ENCODE measurements at places on chromosomes 7 and 10. TPM values are rescaled to one million over a fixed set of nuclear protein-coding genes. Genes with fewer than 3 reads are reported as not detected.

Gene ACSM6
- not detected for total RNA-seq

Gene CALCR
- not detected for total RNA-seq

Gene FAM25C
- total RNA-seq = not detected

Gene LRRTM3
- total RNA-seq = not detected

Gene CFAP43
- total RNA-seq = 0.25 TPM

Gene HOXA7
- total RNA-seq = not detected

GRCh38 chr7:87213811-87214210, 5.7 kb downstream of the TMEM243 start:
- no peaks in the 10 kb centered on the region for H3K27me3 ChIP-seq
- peak overlapping the region; percentile 97 for H3K27ac ChIP-seq
- H3K4me1 ChIP-seq = peaks cover 64% of the 10 kb centered on the region
- H3K36me3 ChIP-seq = peaks cover 31% of the 10 kb centered on the region

DNA sequence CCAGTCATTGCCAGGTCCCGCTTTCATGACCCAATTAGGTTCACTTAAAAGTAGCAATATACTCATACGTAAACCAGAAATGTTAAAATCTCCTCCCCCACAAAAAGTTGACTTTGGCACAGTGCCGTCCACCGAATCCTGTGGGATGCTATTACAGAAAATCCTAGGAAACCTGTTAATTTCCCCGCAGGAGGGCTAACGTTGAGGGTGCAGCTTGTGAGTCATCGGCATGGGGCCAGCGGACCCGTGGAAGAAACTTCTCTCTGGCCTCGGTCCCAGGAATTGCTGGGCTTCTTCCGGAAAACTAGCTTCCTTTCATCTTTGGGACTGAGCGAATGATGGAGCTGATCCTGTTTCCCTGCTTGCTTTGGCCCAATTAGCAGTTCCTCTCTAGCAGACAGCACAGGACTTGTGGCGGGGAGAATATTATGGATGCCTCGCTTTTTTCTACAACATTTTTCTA, 13.5 kb downstream of the CRYGN start:
- no peak for DNase-seq
- H3K27me3 ChIP-seq = peaks cover 7% of the 10 kb centered on the region
- no peak overlapping the region for H3K27ac ChIP-seq
- H3K36me3 ChIP-seq = peaks cover 1% of the 10 kb centered on the region

- H3K27ac ChIP-seq = no peak overlapping the region
- no peak for DNase-seq
- H3K4me1 ChIP-seq = no peaks in the 10 kb centered on the region
- H3K36me3 ChIP-seq = no peaks in the 10 kb centered on the region
- no peak overlapping the region for H3K4me3 ChIP-seq
Observed at GRCh38 chr7:82701949-82702348, 258.4 kb upstream of the CACNA2D1 start.

DNA sequence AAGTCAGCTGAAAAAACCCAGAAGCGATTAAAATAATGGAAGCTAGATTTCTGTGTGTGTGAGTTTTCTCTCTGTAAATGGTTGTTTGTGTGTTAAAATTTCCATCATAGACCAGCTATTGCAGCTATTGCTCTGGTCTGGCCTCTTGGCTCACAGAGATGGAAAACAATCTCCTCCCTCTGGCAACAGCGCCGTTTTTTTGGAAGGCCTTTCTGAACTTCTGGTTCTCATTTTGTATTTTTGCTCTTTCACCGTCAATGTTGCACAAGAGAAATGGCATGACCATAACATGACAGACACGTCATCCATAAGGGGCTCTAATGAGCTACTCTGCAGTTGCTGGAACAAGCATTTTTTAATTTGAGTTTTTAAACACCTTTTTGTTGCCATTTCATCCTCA, 91.0 kb downstream of the CUBN start:
- no peak for DNase-seq
- H3K36me3 ChIP-seq = peaks cover 21% of the 10 kb centered on the region
- no peak overlapping the region for H3K4me3 ChIP-seq
- H3K4me1 ChIP-seq = peaks cover 21% of the 10 kb centered on the region
- no peaks in the 10 kb centered on the region for H3K27me3 ChIP-seq

DNA sequence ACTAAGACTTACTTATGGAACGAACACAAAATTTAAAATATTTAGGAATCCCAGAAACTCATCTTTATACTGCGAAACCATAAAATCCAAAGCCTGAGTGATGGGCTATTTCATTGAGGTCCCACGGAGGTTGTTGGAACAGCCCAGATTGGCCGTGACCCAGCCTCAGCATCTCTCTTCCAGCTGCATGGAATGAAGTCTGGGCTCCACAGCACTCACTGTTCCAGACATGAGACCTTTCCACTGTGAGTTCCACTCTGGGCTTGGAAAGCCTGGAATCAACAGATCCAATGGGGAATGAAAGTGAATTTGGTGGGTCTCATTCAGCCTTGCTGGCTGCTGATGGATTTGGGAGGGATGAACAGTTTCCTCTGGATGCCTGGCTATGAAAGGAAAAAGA, 184.9 kb downstream of the EMX2 start:
- DNase-seq = no peak
- H3K4me1 ChIP-seq = no peaks in the 10 kb centered on the region
- no peaks in the 10 kb centered on the region for H3K36me3 ChIP-seq
- peaks cover 12% of the 10 kb centered on the region for H3K27me3 ChIP-seq

GRCh38 chr7:124162667-124163066, 129.8 kb upstream of the TMEM229A start:
- H3K27me3 ChIP-seq = no peaks in the 10 kb centered on the region
- no peak overlapping the region for H3K27ac ChIP-seq
- H3K4me1 ChIP-seq = no peaks in the 10 kb centered on the region
- no peak overlapping the region for H3K4me3 ChIP-seq
- H3K36me3 ChIP-seq = no peaks in the 10 kb centered on the region

GRCh38 chr7:21651697-21652096, 108.9 kb downstream of the DNAH11 start:
- no peak overlapping the region for H3K27ac ChIP-seq
- no peaks in the 10 kb centered on the region for H3K27me3 ChIP-seq
- H3K4me3 ChIP-seq = no peak overlapping the region
- H3K36me3 ChIP-seq = no peaks in the 10 kb centered on the region
- no peak for DNase-seq

DNA sequence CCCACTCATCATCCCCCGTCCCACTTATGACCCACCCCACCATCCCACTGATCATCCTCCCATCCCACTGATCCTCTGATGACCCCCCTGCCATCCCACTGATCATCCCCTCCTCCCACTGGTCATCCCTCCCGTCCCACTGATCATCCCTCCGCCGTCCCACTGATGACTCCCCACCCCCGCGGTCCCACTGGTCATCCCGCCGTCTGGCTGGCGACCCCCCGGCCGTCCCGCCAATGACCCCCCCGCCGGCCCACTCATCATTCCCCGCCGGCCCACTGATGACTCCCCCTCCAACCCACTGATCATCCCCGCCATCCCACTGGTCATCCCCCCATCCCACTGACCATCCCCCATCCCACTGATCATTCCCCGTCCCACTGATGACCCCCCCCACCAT, 161.1 kb downstream of the GRM8 start:
- H3K36me3 ChIP-seq = no peaks in the 10 kb centered on the region
- no peak overlapping the region for H3K27ac ChIP-seq
- H3K27me3 ChIP-seq = no peaks in the 10 kb centered on the region
- no peak for DNase-seq

DNA sequence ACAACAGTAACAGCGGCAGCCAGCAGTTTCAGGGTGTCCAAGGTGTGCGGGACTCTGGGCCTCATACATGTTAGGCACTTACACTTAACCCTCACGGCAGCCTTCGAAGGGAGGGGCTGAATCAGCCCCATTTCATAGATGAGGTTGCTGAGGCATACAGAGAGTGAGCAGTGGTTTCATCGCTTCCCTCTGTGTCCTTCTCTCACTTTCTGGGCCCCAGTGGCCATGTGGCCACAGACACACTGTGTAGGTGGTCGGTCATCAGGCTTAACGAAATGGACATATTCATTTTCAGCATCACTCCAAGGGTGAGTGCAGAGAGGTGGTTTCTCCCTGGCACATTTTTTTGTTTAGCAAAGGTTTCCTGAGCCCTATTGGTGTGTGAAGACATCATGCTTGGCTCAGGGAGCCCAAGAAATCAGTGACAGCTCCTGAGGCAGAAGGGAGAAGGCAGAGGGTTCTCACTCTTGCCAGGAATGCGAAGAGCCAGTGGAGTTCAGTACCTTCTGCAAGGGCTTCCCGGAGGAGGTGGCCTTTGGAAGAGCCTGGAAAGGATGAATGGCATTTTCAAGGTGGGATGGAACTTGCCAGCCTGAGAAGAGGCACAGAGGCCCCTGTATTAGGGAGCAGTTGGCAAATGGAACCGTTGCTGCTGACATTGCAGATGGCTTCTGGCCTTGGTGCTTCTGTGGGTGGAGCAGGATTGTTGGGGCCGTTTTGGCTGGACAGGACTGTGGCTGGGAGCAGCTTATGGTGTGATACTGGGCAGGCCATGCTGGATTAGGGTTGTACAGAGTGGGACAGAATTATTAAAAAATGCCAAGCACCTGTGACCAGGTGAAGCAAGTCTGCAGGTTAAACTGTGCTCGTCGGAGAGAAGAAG, 61.7 kb upstream of the PPIF start:
- no peaks in the 10 kb centered on the region for H3K27me3 ChIP-seq
- H3K4me3 ChIP-seq = peak overlapping the region; percentile 59
- DNase-seq = no peak
- peaks cover 45% of the 10 kb centered on the region for H3K4me1 ChIP-seq
- H3K27ac ChIP-seq = peak overlapping the region; percentile 86

- H3K4me3 ChIP-seq = no peak overlapping the region
- H3K36me3 ChIP-seq = peaks cover 29% of the 10 kb centered on the region
- no peaks in the 10 kb centered on the region for H3K27me3 ChIP-seq
- no peak for DNase-seq
Observed at GRCh38 chr7:130901209-130901783, 167.3 kb upstream of the KLF14 start.

- no peak overlapping the region for H3K4me3 ChIP-seq
- DNase-seq = no peak
- peaks cover 12% of the 10 kb centered on the region for H3K36me3 ChIP-seq
- peak overlapping the region; percentile 26 for H3K27ac ChIP-seq
- H3K4me1 ChIP-seq = peaks cover 34% of the 10 kb centered on the region
Observed at GRCh38 chr10:8365935-8366911, 311.7 kb downstream of the GATA3 start.

- peak overlapping the region; percentile 67 for H3K4me3 ChIP-seq
- peak overlapping the region; percentile 59 for H3K27ac ChIP-seq
- H3K36me3 ChIP-seq = peaks cover under 1% of the 10 kb centered on the region
- H3K27me3 ChIP-seq = peaks cover 28% of the 10 kb centered on the region
Observed at GRCh38 chr10:22483132-22483531, 137.8 kb downstream of the SPAG6 start.

DNA sequence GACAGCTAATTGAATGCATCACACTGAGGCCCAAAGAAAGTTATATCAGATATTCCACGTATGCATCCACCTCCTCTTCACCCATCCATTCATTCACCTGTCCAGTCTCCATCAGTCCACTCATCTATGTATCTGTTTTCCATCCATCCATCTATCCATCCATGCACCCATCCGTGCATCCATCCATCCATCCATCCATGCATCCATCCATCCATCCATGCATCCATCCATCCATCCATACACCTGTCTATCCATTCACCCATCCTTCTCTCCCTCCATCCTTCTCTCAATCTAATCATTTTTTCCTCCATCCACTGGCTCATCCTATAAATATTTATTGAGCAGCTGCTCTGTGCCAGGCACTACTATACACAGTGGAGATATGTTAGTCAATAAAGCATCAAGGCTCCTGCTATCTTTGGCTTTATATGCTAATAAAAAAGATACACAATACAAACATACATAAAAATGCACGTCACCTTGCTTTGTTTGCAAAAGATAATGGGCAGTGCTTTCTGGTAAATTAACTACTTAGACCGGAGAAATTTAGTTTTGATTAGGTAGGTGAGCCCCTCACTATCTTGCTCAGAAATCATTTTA, 442.0 kb upstream of the KLF6 start:
- peaks cover 2% of the 10 kb centered on the region for H3K36me3 ChIP-seq
- H3K27me3 ChIP-seq = peaks cover 4% of the 10 kb centered on the region
- H3K27ac ChIP-seq = no peak overlapping the region
- DNase-seq = no peak

DNA sequence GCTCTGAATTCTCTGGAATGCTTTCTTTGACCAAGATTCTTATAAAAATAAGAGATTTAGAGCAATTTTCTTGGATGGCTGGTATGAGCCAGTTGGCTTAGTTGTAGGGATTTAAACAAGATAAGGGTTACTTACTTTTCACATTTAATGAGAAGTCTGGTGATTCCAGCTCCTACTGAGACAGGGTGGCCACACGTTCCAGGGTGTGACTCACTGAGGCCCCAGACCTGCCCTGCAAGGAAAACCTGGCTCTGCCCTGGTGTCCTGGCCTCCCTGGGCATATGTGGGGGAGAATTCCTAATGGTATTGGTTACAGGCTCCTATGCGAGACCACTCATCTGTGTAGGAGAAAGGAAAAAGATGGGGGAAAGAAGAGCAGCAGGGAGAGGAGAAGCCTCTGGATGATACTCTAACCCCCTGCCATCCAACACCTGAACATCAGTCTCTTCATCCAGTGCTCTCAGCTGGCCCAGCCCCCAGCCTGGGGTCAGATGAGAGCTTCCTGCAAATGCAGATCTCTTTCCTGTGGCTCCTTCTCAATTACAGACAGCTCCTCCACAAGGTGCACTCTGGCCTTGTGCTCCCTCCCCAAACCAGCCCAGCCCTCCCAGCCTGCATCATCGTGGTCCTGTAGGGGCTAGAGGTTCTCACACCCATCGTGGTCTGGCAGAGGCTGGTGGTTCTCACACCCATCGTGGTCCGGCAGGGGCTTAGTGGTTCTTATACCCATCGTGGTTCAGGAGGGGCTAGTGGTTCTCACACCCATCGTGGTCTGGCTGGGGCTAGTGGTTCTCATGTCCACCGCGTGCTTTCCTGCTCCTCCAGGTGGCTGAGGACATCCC, 139.9 kb downstream of the EGFR start:
- no peaks in the 10 kb centered on the region for H3K36me3 ChIP-seq
- H3K27me3 ChIP-seq = no peaks in the 10 kb centered on the region
- no peaks in the 10 kb centered on the region for H3K4me1 ChIP-seq
- no peak overlapping the region for H3K27ac ChIP-seq

GRCh38 chr10:12595936-12596576, 246.7 kb downstream of the CAMK1D start:
- DNase-seq = no peak
- H3K4me1 ChIP-seq = peaks cover 30% of the 10 kb centered on the region
- peaks cover 13% of the 10 kb centered on the region for H3K36me3 ChIP-seq
- H3K4me3 ChIP-seq = no peak overlapping the region
- H3K27ac ChIP-seq = peak overlapping the region; percentile 37
- H3K27me3 ChIP-seq = no peaks in the 10 kb centered on the region

- no peaks in the 10 kb centered on the region for H3K4me1 ChIP-seq
- no peaks in the 10 kb centered on the region for H3K27me3 ChIP-seq
- no peak overlapping the region for H3K4me3 ChIP-seq
- peaks cover 2% of the 10 kb centered on the region for H3K36me3 ChIP-seq
Observed at GRCh38 chr7:1845536-1846311, 175.6 kb downstream of the ELFN1 start.

DNA sequence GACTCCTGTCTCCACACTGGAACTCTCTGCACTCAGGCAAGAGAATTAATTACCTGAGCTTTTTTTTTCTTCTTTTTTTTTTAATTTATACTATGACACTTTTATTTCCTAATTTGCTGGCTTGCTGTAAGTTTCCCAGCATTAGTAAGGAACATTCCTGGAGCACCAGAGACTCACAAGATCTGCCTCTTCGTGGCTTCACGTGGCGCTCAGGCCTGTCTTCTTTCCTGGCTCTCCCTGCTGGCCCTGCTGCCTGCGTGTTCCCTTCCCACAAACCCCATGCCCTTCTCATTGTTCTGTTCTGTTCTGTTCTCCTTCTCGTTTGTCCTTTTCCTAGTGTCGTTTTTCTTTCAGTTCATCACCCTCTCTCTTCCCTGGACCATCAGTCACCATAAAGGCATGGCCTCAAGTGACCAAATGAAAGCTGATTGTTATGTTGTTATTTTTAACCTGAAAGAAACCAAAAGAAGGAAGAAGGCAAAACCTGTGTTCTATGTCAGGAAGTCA, 591.6 kb upstream of the PFKP start:
- H3K27me3 ChIP-seq = no peaks in the 10 kb centered on the region
- no peak overlapping the region for H3K27ac ChIP-seq
- H3K36me3 ChIP-seq = no peaks in the 10 kb centered on the region
- no peaks in the 10 kb centered on the region for H3K4me1 ChIP-seq
